ENCODE measurements at places on chromosomes 6 and 20. TPM values are rescaled to one million over a fixed set of nuclear protein-coding genes. Genes with fewer than 3 reads are reported as not detected.

The PRSS16 gene
- 0.85 TPM for total RNA-seq

The COL9A1 gene
- total RNA-seq, result not detected

The TRIM40 gene
- not detected for total RNA-seq

- H3K27me3 ChIP-seq, result peaks cover 4% of the 10 kb centered on the region
- no peak overlapping the region for H3K4me3 ChIP-seq
- H3K36me3 ChIP-seq, result no peaks in the 10 kb centered on the region
- no peak overlapping the region for H3K27ac ChIP-seq
These were observed 94.9 kb upstream of the TOP1 start for GRCh38 chr20:40933758-40934157.

- no peak overlapping the region for H3K27ac ChIP-seq
- DNase-seq, result no peak
- no peaks in the 10 kb centered on the region for H3K36me3 ChIP-seq
These were observed 115.5 kb downstream of the SOD2 start for GRCh38 chr6:159577564-159577963.

DNA sequence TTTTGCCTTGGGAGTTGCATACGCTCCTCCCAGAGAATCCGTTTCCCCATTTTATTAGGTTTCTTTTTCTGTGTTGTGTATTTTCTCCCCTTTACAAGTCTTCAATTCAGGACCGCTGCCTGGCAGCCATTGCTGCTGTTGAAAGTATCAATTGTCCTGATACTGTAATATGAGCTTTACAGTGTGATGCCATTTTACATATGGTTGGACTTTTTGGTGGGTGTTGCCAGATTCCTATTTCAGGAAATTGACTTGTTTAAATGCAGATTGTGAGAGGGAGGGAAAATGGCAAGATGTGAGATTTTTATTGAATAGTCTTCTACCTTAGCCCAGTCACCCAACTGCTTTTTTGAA is 1.2 kb downstream of the PANK2 start:
- H3K27me3 ChIP-seq, result no peaks in the 10 kb centered on the region
- peak; percentile 54 for DNase-seq
- peaks cover 25% of the 10 kb centered on the region for H3K4me1 ChIP-seq
- H3K36me3 ChIP-seq, result peaks cover 29% of the 10 kb centered on the region
- H3K27ac ChIP-seq, result peak overlapping the region; percentile 83

- H3K27ac ChIP-seq, result no peak overlapping the region
- peaks cover 69% of the 10 kb centered on the region for H3K27me3 ChIP-seq
- H3K4me3 ChIP-seq, result peak overlapping the region; percentile 58
- no peaks in the 10 kb centered on the region for H3K36me3 ChIP-seq
- no peak for DNase-seq
These were observed 798 bp upstream of the SNAP91 start for GRCh38 chr6:83709748-83710050.

Measured in A673 (cell line).